ENCODE measurements at places on chromosomes 13 and 19.

- no peak for DNase-seq
These were observed 1.2 kb downstream of the KLF12 start for GRCh38 chr13:74132776-74133656.

- DNase-seq: no peak
These were observed 24.3 kb downstream of the DZIP1 start for GRCh38 chr13:95620030-95620824.

DNA sequence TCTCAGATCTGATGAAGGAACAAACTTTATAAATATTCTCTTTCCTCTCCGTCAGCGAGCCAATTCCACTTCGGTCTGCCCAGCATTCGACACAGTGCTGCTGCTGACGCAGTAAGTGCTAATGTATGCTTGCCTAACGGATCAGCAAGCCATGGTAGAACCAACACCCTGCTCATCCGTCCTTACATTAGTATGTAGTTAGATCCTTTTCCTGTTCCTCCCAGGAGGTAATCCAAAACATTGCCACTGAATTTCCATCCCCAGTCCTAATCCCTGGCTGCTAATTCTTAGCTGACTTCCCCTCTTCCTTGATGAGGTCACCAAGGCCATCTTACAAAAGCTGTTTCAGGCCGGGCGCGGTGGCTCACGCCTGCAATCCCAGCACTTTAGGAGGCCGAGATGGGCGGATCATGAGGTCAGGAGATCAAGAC is 88.0 kb downstream of the STARD13 start:
- DNase-seq: no peak

DNA sequence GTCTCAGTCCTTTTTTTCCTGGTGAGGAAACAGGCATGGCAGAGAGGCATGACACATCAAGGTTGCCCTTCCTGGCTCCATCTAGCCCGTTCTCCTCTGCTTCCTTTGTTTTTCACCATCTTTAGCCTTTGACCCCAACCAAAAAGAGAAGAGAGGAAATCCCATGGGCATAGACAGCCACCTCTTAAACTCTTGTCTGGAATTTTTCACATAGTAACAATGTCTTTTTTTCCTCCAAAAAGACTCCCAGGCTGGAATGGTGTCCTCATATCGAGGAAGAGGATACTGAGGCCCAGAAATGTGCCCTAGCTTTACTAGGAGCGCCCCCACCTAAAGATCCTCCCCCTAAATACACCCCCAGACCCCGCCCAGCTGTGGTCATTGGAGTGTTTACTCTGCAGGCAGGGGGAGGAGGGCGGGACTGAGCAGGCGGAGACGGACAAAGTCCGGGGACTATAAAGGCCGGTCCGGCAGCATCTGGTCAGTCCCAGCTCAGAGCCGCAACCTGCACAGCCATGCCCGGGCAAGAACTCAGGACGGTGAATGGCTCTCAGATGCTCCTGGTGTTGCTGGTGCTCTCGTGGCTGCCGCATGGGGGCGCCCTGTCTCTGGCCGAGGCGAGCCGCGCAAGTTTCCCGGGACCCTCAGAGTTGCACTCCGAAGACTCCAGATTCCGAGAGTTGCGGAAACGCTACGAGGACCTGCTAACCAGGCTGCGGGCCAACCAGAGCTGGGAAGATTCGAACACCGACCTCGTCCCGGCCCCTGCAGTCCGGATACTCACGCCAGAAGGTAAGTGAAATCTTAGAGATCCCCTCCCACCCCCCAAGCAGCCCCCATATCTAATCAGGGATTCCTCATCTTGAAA is at the start of gene GDF15:
Gene GDF15, plus strand, starts transcription at position 484 of the 868 bp plus-strand sequence. Its CDS starts 32 bp downstream, at position 516.
- DNase-seq: no peak

GRCh38 chr13:74274916-74275315 is 140.7 kb upstream of the KLF12 start:
- no peak for DNase-seq

- no peak for DNase-seq
These were observed 15.0 kb downstream of the EPS15L1 start for GRCh38 chr19:16456652-16457194.

Measured in NCI-H1930 (cell line).